Lung (tissue), 17 donors: ENCODE measurements at places on chromosomes 2 and 18. TPM values are rescaled to one million over a fixed set of nuclear protein-coding genes. Genes with fewer than 3 reads are reported as not detected.

GRCh38 chr2:174336501-174337336, 2.0 kb downstream of the SP9 start:
- peaks cover 82% of the 10 kb centered on the region for H3K27me3 ChIP-seq
- no peak overlapping the region for H3K4me3 ChIP-seq
- H3K27ac ChIP-seq, result no peak overlapping the region
- no peaks in the 10 kb centered on the region for H3K36me3 ChIP-seq

- no peak for DNase-seq
- H3K4me1 ChIP-seq, result no peaks in the 10 kb centered on the region
- H3K27ac ChIP-seq, result no peak overlapping the region
These were observed 16.2 kb upstream of the STEAP3 start for GRCh38 chr2:119207447-119207846.

- no peaks in the 10 kb centered on the region for H3K27me3 ChIP-seq
- H3K36me3 ChIP-seq, result no peaks in the 10 kb centered on the region
These were observed 38.2 kb upstream of the ASNSD1 start for GRCh38 chr2:189623049-189623448.

DNA sequence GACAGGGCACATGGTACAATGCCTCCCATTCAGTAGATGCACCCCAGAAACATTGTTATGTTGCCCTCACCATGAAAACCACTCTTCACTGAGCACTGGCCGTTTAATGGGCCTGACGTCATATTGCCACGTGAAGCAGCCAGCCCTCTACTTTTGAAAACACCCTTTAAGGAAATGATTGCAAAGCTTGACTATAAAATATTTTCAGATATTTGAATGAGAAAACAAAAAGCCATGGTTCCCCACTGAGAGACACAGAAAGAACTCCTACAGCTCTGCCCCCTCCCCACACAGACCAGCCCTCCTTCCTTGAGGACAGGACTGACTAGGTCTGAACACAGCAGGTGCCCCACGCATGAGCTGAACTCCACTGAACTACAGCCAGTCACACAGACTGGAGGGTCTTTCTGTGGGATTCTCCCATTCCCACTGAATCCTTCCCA, 349.1 kb downstream of the ANAPC1 start:
- no peaks in the 10 kb centered on the region for H3K36me3 ChIP-seq
- no peak for DNase-seq
- H3K27me3 ChIP-seq, result no peaks in the 10 kb centered on the region
- no peak overlapping the region for H3K4me3 ChIP-seq
- H3K4me1 ChIP-seq, result peaks cover 8% of the 10 kb centered on the region

DNA sequence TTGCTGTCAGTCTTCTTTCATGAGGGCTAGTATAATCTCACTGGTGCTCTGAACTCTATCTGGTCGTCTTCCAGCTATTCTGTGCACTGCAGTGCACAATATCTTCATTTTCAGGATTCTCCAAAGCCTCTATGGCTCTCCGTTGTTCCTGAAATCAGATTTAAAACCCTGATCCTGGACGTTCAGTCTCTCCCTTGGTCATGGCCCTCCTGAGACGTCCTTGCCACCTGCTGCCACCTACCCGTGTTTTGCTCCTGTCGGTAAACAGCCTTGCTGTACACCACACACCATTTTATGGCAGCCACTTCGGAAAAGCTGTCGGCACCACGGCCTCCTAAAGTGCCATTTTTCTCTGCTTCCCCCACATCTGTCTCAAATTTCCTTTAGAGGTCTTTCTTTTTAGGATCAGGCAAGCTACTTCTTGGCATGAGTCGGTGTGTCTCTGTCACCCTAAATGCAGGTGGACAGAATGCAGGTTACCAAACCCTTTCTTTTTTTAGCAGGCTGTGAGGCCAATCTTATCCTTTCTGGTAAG, 170.0 kb downstream of the HRH4 start:
- H3K27me3 ChIP-seq, result no peaks in the 10 kb centered on the region
- no peak for DNase-seq
- peaks cover 25% of the 10 kb centered on the region for H3K4me1 ChIP-seq
- H3K4me3 ChIP-seq, result no peak overlapping the region
- no peak overlapping the region for H3K27ac ChIP-seq

- no peak for DNase-seq
- H3K4me3 ChIP-seq, result no peak overlapping the region
- no peaks in the 10 kb centered on the region for H3K36me3 ChIP-seq
- no peaks in the 10 kb centered on the region for H3K27me3 ChIP-seq
- no peak overlapping the region for H3K27ac ChIP-seq
- no peaks in the 10 kb centered on the region for H3K4me1 ChIP-seq
These were observed 273.7 kb upstream of the LRATD1 start for GRCh38 chr2:14358774-14359173.

DNA sequence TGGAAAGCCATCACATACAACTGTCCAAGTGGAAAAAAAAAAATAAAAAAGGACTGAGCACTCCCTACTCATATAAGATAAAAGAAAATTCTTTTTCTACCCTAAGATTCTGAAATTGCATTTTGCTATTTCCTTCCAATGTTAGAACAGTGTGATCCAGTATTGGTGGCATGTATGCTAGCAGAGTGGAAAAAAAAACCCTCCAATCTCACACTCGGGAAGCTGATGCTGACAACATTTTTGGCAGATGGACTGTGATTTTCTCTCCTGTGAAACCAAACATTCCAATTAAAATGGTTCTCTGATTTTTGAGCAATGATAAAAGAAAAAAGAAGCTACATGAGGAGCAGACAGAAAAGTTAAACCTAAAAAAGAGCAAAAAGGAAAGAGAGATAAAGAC, 419.8 kb downstream of the DPP10 start:
- no peak overlapping the region for H3K27ac ChIP-seq
- H3K27me3 ChIP-seq, result no peaks in the 10 kb centered on the region
- no peaks in the 10 kb centered on the region for H3K36me3 ChIP-seq
- no peak for DNase-seq
- H3K4me3 ChIP-seq, result no peak overlapping the region
- H3K4me1 ChIP-seq, result no peaks in the 10 kb centered on the region

GRCh38 chr2:112869258-112869842, 32.8 kb upstream of the IL1B start:
- peaks cover 4% of the 10 kb centered on the region for H3K4me1 ChIP-seq
- DNase-seq, result peak; percentile 69
- no peak overlapping the region for H3K4me3 ChIP-seq

GRCh38 chr2:43258547-43259156, 32.2 kb upstream of the ZFP36L2 start:
- peaks cover 4% of the 10 kb centered on the region for H3K4me1 ChIP-seq
- DNase-seq, result no peak
- no peaks in the 10 kb centered on the region for H3K36me3 ChIP-seq
- H3K27me3 ChIP-seq, result no peaks in the 10 kb centered on the region
- H3K27ac ChIP-seq, result no peak overlapping the region
- H3K4me3 ChIP-seq, result no peak overlapping the region

GRCh38 chr2:191204433-191204832, 40.8 kb upstream of the MYO1B start:
- no peaks in the 10 kb centered on the region for H3K27me3 ChIP-seq
- DNase-seq, result no peak
- H3K27ac ChIP-seq, result no peak overlapping the region
- no peaks in the 10 kb centered on the region for H3K36me3 ChIP-seq

DNA sequence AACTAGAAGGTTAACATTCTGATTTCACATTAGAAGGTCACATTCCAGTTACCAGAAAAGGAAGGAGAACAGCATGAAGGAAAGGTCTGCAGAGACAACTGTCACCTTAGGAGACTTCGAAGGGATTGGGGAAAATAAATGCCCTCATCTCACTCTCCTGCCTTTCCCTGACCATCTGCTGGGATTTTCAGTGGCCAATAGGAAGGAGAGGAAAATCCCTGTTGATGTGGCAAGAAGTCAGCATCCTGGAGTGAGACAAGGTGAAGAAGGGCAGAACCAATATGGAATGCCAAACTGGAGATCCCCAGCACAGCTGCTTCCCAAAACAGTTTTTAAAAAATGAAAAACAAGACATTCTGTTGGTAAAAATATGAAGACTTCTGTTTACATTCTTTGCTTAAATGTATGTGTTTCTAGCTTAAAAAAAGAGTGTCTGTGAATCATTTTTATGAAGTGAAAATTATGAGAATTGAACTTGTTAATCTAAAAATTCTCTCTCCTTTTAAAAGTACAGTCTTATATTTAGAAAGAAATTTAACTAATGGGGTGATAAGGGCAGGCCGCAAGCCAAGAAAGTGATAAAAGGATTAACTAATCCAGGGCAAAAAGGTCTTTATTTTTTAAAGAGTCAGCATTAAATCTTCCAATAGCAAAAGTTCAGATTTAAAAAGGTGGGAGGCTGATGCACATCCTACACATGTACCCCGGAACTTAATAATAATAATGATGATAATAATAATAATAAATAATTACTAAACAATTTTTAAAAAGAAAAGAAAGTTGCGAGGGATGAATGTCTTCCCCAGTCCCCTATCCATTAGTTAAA, 160.6 kb upstream of the DOK6 start:
- H3K27me3 ChIP-seq, result no peaks in the 10 kb centered on the region
- no peak overlapping the region for H3K27ac ChIP-seq
- no peaks in the 10 kb centered on the region for H3K4me1 ChIP-seq
- DNase-seq, result no peak
- no peaks in the 10 kb centered on the region for H3K36me3 ChIP-seq

- no peaks in the 10 kb centered on the region for H3K36me3 ChIP-seq
- H3K4me3 ChIP-seq, result no peak overlapping the region
- H3K27me3 ChIP-seq, result no peaks in the 10 kb centered on the region
- H3K27ac ChIP-seq, result no peak overlapping the region
These were observed 295.2 kb downstream of the SRBD1 start for GRCh38 chr2:45315861-45316260.

GRCh38 chr2:230920167-230920566, 4.9 kb downstream of the GPR55 start:
- DNase-seq, result no peak
- no peaks in the 10 kb centered on the region for H3K4me1 ChIP-seq
- H3K36me3 ChIP-seq, result no peaks in the 10 kb centered on the region

DNA sequence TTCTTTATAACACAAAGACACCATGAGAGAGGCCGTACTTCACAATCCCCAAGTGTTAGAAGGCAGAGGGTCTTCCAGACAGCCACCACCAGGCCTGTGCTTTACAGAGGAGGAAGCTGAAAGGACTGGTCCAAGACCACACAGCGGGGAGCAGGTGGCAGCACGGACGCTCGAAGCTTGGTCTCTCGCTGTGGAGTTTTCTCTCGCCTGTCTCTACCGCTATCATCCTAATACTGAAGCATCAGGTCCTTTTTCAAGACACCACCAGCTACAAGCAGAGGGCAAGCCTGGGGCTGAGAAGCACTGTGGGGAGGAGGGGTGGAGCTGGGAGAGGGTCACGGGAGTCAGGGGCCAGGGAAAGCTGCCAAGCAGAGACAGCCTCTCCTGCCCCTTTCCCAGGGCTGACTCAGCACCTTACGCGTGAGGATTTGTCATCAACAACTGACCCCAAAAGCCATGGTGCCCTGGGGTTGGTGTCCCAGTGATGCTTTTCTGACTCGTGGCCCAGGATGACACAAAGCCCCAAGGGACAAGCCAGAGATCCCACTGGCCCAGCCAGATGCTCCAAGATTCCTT, 31.9 kb upstream of the FOSL2 start:
- H3K4me3 ChIP-seq, result no peak overlapping the region
- no peaks in the 10 kb centered on the region for H3K27me3 ChIP-seq
- no peak for DNase-seq
- peaks cover 45% of the 10 kb centered on the region for H3K4me1 ChIP-seq
- H3K27ac ChIP-seq, result no peak overlapping the region

GRCh38 chr18:74604774-74605173, 7.1 kb downstream of the ZNF407 start:
- no peaks in the 10 kb centered on the region for H3K27me3 ChIP-seq
- H3K4me3 ChIP-seq, result no peak overlapping the region
- H3K27ac ChIP-seq, result no peak overlapping the region
- no peaks in the 10 kb centered on the region for H3K36me3 ChIP-seq
- DNase-seq, result no peak

- no peaks in the 10 kb centered on the region for H3K36me3 ChIP-seq
- H3K4me1 ChIP-seq, result peaks cover 12% of the 10 kb centered on the region
- DNase-seq, result peak; percentile 82
- H3K27me3 ChIP-seq, result no peaks in the 10 kb centered on the region
These were observed 500 bp downstream of the LIMS1 start for GRCh38 chr2:108534584-108535356.

DNA sequence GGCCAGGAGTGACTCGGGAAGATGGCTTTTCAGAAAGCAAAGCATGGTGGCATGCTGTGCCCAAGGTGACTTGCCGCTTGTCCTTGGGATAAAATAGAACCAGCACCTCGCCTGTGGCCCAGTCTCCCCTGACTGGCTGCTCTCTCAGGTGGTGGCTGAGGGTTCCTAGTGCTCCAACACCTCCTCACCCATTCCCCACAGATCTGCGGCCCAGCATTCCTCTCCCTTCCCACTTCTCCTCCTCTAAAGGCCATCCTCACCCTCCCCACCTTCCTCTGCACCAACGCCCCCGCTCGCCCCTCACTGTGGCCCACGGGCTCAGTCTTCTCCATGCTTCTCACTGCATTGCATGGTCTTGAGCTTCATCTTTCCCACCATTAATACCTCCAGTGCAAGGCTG, 132.4 kb downstream of the PXDN start:
- no peaks in the 10 kb centered on the region for H3K4me1 ChIP-seq
- H3K36me3 ChIP-seq, result no peaks in the 10 kb centered on the region
- no peak for DNase-seq
- no peak overlapping the region for H3K27ac ChIP-seq

GRCh38 chr2:237997521-237997920, 30.7 kb downstream of the UBE2F start:
- H3K4me3 ChIP-seq, result no peak overlapping the region
- H3K27ac ChIP-seq, result no peak overlapping the region
- H3K36me3 ChIP-seq, result no peaks in the 10 kb centered on the region
- DNase-seq, result no peak
- H3K4me1 ChIP-seq, result no peaks in the 10 kb centered on the region

- H3K4me1 ChIP-seq, result no peaks in the 10 kb centered on the region
- H3K27ac ChIP-seq, result no peak overlapping the region
- no peaks in the 10 kb centered on the region for H3K27me3 ChIP-seq
- H3K36me3 ChIP-seq, result peaks cover 8% of the 10 kb centered on the region
These were observed 212.5 kb downstream of the NBAS start for GRCh38 chr2:15348636-15349035.

Gene AQP4
- total RNA-seq, result 490 TPM

Gene PTCD3
- 172 TPM for total RNA-seq

Gene CHRND
- total RNA-seq, result not detected

Gene FSHR
- not detected for total RNA-seq

Gene RAB17
- total RNA-seq, result 48.0 TPM

Gene SH3BP4
- total RNA-seq, result 36.5 TPM

Gene KIF1A
- 2.3 TPM for total RNA-seq

Gene SERPINB13
- total RNA-seq, result not detected

Gene KCNS3
- total RNA-seq, result 45.9 TPM

Gene YES1
- total RNA-seq, result 61.7 TPM

Gene IL37
- total RNA-seq, result not detected

Gene SIGLEC15
- 0.64 TPM for total RNA-seq

Gene KLF7
- total RNA-seq, result 23.7 TPM
